ENCODE measurements at places on chromosomes 12 and 14.

- no peak for DNase-seq
Observed at GRCh38 chr12:51359851-51360250, 13.4 kb upstream of the CELA1 start.

DNA sequence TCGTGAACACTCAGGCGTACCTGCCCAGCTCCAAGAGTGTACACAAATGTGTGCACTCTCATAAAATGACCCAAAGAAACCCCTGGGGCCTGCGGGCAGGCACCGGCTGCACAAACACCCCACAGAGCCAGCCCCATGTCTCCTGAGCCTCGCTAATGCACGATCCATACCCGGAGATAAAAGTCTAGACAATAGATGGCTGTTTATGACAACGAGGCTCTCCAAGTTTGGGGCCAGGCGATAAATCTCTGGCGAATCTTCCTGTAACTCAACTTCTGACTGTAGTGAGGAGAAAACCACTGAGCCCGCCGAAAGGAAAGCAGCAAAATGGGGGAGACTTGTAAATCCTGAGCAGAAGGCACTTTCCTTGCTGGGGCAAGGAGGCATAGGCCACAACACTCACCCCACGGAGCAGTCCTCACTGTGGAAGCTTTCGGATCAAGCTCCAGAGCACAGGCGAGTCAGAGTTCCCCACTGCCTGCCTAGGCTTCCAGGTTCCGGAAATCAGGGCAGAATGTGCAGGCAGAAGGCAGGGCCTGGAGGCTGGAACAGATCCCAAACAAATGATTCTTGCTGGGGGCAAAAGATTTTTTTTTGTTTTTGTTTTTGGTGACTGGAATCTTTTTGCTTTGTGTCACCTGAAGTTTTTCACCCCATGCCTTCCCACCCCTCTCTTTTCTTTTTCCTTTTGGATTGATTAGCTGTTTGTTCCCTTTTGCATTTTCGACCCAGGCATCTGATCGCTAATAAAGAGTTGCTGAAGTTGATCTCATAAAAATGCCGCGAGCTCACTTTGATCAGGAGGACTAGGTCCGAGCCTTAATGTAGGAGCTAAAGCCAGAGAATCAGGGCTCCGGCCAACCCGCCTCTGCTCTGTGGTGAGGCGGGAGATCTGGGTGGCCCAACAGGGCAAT, 4.5 kb upstream of the HOXC11 start:
- DNase-seq, result no peak

GRCh38 chr14:69648480-69649451, 37.4 kb downstream of the SUSD6 start:
- DNase-seq, result no peak

- DNase-seq, result no peak
Observed at GRCh38 chr12:45429831-45430230, 213.9 kb downstream of the ANO6 start.

Data from NCI-H774 (cell line).